Activated T-helper 2 cell treated with anti-CD3 and anti-CD28 coated beads, Interferon-gamma antibody, Interleukin-2, Interleukin-4, amounts not matched to agents 10 μg/mL and 5 μg/mL and 100 μg/mL, durations not matched to agents 14 hours and 24 hours and 36 hours (primary cell): ENCODE measurements at places on chromosomes 6 and 20. TPM values are rescaled to one million over a fixed set of nuclear protein-coding genes. Genes with fewer than 3 reads are reported as not detected.

DNA sequence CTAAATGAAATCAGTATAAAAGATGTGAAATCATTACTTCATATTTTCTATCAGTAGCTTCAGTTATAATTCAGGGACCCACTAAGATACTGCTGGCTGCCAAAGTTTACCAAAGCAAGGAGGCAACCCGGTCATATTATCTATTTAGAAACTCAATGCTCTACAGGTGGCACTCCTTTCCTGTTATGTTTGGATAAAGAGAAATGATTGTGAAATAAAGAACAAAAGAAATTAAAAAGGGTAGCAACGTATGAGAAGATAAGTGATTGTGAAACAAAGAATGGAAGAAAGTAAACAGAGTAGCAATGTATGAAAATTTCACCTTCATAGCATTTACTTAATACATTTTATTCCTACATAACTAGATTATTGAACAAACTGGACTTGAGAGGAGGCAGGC, 45.2 kb downstream of the RSPH3 start:
- H3K4me1 ChIP-seq: peaks cover 8% of the 10 kb centered on the region
- DNase-seq: no peak
- peaks cover 8% of the 10 kb centered on the region for H3K27me3 ChIP-seq
- no peak overlapping the region for H3K4me3 ChIP-seq
- H3K27ac ChIP-seq: no peak overlapping the region
- no peaks in the 10 kb centered on the region for H3K36me3 ChIP-seq

GRCh38 chr6:88048578-88048977, 937 bp downstream of the SPACA1 start:
- H3K27ac ChIP-seq: no peak overlapping the region
- peaks cover 13% of the 10 kb centered on the region for H3K27me3 ChIP-seq

The SLC22A3 gene
- total RNA-seq: not detected in 2 replicates

GRCh38 chr6:46269447-46270229, 98.9 kb upstream of the ENPP5 start:
- no peak overlapping the region for H3K4me3 ChIP-seq
- no peaks in the 10 kb centered on the region for H3K4me1 ChIP-seq
- H3K27ac ChIP-seq: no peak overlapping the region
- no peaks in the 10 kb centered on the region for H3K36me3 ChIP-seq

- no peaks in the 10 kb centered on the region for H3K27me3 ChIP-seq
- H3K27ac ChIP-seq: no peak overlapping the region
- no peak overlapping the region for H3K4me3 ChIP-seq
- no peaks in the 10 kb centered on the region for H3K36me3 ChIP-seq
Observed at GRCh38 chr20:60304026-60304590, 345.9 kb downstream of the CDH26 start.

- H3K4me1 ChIP-seq: peaks cover 5% of the 10 kb centered on the region
- H3K27me3 ChIP-seq: no peaks in the 10 kb centered on the region
- no peak overlapping the region for H3K27ac ChIP-seq
- H3K36me3 ChIP-seq: no peaks in the 10 kb centered on the region
- DNase-seq: no peak
- no peak overlapping the region for H3K4me3 ChIP-seq
Observed at GRCh38 chr20:11271920-11272594, 598.3 kb upstream of the JAG1 start.

- H3K36me3 ChIP-seq: no peaks in the 10 kb centered on the region
- H3K4me3 ChIP-seq: no peak overlapping the region
- H3K27me3 ChIP-seq: no peaks in the 10 kb centered on the region
- no peak overlapping the region for H3K27ac ChIP-seq
- DNase-seq: no peak
- H3K4me1 ChIP-seq: no peaks in the 10 kb centered on the region
Observed at GRCh38 chr6:132005178-132005577, 54.0 kb upstream of the CCN2 start.

The LGSN gene
- not detected in 2 replicates for total RNA-seq

- peaks cover 21% of the 10 kb centered on the region for H3K27me3 ChIP-seq
- H3K4me1 ChIP-seq: peaks cover 3% of the 10 kb centered on the region
- no peak for DNase-seq
- H3K36me3 ChIP-seq: no peaks in the 10 kb centered on the region
- no peak overlapping the region for H3K27ac ChIP-seq
Observed at GRCh38 chr20:38117205-38117604, 47.9 kb downstream of the TGM2 start.

The KHDRBS2 gene
- total RNA-seq: not detected in 2 replicates

DNA sequence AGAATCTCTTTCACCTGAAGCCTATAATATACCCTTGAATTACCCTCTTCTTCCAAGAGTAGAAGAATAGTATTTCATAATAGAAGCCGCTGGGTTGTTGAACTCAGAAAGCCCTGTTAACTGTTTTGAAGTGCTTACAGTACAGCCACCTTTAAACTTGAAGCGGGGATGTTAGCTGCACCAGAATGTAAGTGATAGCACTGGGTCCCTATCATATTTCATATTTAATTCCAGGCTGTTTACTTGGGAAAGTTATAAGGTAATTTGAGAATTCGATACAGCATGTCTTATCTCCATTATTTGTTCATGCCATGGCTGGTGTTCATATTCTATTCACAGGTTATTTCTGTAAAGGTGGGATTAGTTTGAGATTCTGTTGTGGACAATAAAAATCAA, 63.5 kb upstream of the VSTM2L start:
- peaks cover 16% of the 10 kb centered on the region for H3K36me3 ChIP-seq
- H3K27me3 ChIP-seq: no peaks in the 10 kb centered on the region
- H3K27ac ChIP-seq: no peak overlapping the region
- DNase-seq: no peak
- peaks cover 3% of the 10 kb centered on the region for H3K4me1 ChIP-seq

DNA sequence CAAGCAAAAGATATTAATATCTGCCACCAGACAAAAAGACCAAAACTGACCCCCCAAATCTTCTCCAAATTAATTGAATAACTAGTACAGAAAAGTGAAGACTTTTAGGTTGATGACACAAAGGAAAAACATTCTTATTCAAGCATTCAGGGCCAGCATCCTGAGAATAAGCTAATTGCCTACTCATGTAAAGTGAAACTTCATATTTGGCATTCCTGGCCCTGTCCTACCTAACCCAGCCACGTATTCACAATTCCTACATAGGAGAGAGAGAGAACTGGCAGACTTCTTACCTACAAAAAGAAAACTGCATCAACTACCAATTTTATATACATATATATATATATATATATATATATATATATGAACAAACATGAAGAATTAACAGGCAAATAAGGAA, 4.9 kb upstream of the ASCC3 start:
- peaks cover 1% of the 10 kb centered on the region for H3K27me3 ChIP-seq
- peaks cover 2% of the 10 kb centered on the region for H3K36me3 ChIP-seq
- no peak for DNase-seq
- peaks cover 12% of the 10 kb centered on the region for H3K4me1 ChIP-seq
- no peak overlapping the region for H3K4me3 ChIP-seq

DNA sequence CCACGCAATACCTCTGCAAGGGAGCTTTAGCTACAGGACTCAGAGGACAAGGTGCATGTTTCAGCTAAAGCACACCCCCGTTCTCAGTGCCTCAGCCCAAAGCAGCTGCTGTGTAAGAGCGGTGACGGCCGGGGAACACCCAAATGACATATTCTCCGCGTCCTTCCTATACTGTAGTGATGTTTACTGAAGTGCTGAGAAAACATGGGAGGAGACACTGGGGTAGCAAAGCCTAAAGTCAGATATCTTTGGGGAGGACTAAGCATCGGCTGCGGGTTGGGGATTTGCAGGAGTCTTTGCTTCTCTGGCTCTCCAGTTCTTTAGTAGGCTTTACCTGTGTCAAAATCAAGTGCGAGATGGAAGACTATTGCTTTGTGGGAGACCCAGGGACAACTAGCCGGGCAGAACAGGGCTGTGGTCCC, 1.7 kb downstream of the SLC22A23 start:
- no peak for DNase-seq
- peaks cover 44% of the 10 kb centered on the region for H3K27me3 ChIP-seq
- peaks cover 5% of the 10 kb centered on the region for H3K4me1 ChIP-seq
- no peak overlapping the region for H3K27ac ChIP-seq

DNA sequence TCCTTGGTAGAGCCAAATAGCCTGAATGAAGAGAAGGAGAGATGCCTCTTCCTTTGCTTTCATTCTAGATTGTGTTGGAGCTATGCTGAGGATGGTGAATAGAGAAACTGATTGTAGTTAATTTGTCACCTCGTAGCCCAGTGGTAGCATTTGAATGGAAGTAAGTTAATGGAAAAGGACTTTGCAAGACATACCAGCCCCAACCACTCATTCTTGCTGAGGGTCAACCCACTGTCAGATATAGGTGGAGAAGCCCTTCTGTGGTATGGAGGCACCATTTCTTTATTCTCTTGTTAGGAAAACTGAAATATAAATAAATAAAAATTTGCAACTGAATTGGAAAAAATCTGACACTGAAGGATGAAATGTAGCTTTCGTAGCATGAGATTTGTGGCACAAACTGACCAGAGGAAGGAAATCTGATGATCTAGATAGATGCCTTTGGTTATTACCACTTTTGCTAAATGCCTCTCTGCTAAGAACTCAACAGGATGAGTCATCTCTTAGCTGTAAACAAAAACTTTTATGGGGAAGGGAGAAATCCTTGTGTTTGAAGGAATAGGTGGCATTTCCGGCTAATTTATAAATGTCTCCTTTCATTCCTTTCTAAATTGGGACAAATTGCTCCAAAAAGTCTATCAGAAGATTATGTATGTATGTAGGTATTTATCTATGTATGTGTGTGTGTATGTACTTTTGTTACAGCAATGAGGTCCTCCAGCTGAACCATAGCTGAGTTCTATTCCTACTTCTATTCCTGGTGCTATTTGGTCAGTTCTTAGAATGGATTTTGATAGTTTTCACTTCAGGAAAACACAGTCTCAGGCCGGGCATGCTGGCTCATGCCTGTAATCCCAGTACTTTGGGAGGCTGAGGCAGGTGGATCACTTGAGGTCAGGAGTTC, 76.5 kb upstream of the SUPT3H start:
- no peak overlapping the region for H3K27ac ChIP-seq
- H3K27me3 ChIP-seq: no peaks in the 10 kb centered on the region
- H3K4me1 ChIP-seq: peaks cover 67% of the 10 kb centered on the region
- DNase-seq: no peak
- H3K4me3 ChIP-seq: no peak overlapping the region
- H3K36me3 ChIP-seq: peaks cover 71% of the 10 kb centered on the region

DNA sequence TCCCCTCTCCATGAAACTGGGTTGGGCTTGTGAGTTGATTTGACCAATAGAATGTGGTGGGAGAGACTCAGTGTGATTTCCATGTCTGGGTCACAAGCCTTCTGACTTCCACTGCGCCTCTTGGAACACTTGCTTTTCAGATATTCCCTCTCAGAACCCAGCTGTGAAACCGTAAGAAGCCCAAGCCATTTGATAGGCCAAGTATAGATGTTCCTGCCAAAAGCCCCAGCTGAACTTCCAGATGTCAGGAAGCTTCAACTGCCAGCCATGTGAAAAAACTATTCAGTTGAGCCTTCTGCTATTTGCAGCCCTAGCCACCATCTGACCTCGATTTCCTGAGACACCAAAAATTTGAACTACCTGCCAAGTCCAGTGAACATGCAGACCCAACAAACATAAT, 387.8 kb upstream of the GJE1 start:
- no peaks in the 10 kb centered on the region for H3K27me3 ChIP-seq
- no peak overlapping the region for H3K27ac ChIP-seq
- DNase-seq: no peak
- no peaks in the 10 kb centered on the region for H3K4me1 ChIP-seq

DNA sequence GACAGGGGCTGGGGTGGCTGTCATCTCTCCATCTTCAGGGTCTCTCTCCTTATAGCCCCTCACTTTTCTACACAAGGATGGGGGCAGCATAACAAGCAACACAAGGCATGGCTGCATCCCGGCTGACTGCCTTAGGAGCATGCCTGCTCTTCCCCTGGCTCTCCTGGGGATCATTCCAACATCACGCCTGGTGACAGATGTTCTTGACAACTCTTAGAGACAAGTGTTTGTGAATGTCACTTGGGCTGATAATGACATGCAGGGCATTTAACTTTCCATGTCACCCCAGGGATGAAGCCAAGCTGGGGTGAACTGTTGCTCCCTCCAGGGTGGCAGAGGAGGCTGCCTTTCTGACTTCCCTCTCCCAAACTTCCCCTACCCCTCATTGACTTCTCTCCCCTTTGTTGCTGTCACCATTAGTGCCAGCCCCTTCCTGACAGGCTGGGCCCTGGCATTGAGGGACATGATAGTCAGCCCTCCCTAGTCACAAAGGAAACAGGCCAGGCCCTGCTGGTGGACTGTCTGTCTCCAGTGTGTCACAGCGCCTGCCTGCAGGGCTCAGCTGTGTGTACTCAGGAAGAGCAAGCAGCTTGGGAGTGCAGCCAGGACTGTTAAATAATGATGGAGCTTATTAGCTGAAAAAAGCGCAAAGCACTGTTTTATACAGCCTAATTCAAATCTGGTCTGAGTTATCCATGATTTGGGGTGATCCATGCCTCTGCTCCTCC, 161.8 kb downstream of the LRFN2 start:
- DNase-seq: no peak
- H3K27me3 ChIP-seq: peaks cover 18% of the 10 kb centered on the region
- no peaks in the 10 kb centered on the region for H3K4me1 ChIP-seq
- no peak overlapping the region for H3K4me3 ChIP-seq

DNA sequence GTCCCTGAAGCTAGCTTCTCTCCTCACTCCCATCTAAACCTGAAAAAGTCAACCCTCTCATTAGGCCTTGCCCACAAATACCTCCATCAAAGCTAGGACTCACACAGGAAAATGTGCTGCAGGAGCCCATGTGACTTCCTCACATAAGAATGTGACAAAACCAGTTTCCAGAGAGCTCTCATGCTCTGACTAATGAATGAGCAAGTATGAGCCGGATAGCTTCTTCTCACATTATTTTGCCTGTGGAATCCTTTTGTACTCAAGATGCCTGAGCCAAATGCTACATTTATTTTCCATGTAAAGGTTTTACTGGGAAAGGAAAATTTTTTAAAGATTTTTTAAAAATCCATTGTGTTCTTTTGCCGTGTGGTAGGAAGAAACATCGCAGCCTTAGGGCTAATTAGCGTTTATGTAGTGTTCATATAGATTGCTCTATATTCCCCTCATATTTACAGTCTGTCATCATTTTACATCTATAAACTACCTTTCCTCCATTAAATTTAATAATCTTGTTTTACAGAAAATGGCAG, 68.6 kb upstream of the CCN6 start:
- no peak overlapping the region for H3K27ac ChIP-seq
- DNase-seq: no peak

- no peak overlapping the region for H3K4me3 ChIP-seq
- no peaks in the 10 kb centered on the region for H3K27me3 ChIP-seq
- peaks cover 43% of the 10 kb centered on the region for H3K4me1 ChIP-seq
Observed at GRCh38 chr6:111573131-111573883, 32.4 kb downstream of the TRAF3IP2 start.

The ITPR3 gene
- total RNA-seq: 40.7 and 41.7 TPM in 2 replicates

The RIPPLY2 gene
- not detected in 2 replicates for total RNA-seq

The COX4I2 gene
- total RNA-seq: not detected in 2 replicates

GRCh38 chr6:150119173-150119572, 23.7 kb upstream of the PPP1R14C start:
- H3K27ac ChIP-seq: no peak overlapping the region
- H3K4me1 ChIP-seq: peaks cover 4% of the 10 kb centered on the region
- DNase-seq: no peak
- H3K4me3 ChIP-seq: no peak overlapping the region
- no peaks in the 10 kb centered on the region for H3K36me3 ChIP-seq

The VIP gene
- total RNA-seq: not detected in 2 replicates

- DNase-seq: no peak
- H3K36me3 ChIP-seq: no peaks in the 10 kb centered on the region
- no peaks in the 10 kb centered on the region for H3K4me1 ChIP-seq
- no peak overlapping the region for H3K27ac ChIP-seq
- H3K27me3 ChIP-seq: peaks cover 2% of the 10 kb centered on the region
Observed at GRCh38 chr6:4613381-4613780, 162.8 kb upstream of the CDYL start.

The EYS gene
- not detected in 2 replicates for total RNA-seq
